Midbrain (tissue), 1 donor: ENCODE measurements at places on chromosomes 3 and 15.

- DNase-seq, result peak; percentile 73
Observed at GRCh38 chr3:170809007-170809974, 60.7 kb downstream of the RPL22L1 start.

- DNase-seq, result no peak
Observed at GRCh38 chr15:33678602-33679001, 289.7 kb upstream of the CHRM5 start.

DNA sequence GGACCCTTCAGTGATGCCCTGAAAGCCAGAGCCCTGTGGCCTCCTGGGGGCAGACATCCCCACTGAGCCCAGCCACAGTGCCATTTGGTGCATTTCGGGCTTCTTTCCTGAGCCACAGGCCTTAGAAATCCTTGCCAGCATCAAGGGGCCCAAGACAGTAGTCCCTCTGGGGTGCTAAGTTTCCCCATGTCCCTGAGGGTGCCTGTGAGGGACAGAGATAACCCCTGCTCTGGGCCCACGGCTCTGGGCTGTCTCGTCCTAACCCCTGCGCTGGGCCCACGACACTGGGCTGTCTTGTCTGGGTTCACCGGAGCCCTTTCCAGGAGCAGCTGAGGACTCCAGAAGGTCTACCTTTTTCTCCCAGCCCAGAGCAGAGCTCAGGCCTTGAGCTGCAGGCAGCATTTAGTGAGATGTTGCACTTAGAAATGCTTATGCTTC is 45.1 kb upstream of the FGD5 start:
- no peak for DNase-seq

- DNase-seq, result no peak
Observed at GRCh38 chr3:105304487-105304886, 62.2 kb upstream of the ALCAM start.

DNA sequence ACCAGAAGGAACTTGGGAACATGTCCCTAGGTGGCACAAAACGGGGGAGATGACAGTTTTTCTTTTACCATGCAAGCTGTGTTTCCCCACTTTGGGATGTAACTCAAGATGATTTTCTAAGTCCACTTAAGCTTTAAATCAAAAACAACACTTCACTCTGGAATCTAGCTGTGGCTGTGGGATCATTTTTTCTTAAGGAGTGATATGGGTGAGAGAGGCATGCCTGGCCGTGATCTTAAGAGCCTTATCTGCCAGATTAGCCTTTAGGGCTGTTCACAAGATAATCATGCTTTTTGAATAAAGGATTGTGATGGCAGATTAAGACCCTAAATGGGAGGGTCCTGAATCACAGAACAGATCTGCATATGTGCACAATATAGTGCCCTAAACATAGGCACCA is 384.8 kb upstream of the SEMA6D start:
- DNase-seq, result no peak

DNA sequence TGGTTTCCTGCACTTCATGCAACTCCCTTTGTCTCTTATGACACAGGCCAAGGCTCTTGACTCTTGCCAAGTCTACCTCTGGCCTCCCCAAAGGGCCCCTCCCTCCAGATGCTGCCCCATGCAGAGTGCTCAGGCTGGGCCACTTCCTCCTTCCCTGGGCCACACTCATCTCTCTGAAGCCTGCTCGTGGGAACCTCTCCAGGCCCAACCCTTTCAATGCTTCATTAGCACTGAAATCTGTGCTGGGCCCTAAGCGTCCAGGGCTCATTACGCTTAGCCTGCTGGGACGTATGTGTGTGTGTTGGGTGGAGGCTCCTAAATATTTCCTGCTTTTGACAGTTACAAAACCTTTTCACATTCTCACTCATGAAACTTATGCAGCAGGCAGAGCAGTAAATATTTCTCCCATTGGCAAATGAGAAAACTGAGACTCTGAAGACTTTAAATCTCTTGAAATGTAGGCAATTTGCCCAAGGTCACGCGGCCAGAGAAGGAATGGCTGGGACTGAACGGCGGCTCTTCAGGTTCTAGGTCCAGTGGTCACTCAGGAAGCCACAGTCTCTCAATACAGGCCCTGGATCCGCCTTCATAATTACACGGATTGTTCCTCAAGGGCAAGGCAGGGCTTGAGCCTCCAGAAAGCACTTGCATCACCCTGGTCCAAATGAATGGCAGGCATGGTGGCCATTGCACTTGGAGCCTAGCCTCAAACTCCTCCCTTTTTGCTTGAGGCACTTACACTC is 241.7 kb upstream of the HES1 start:
- no peak for DNase-seq

- no peak for DNase-seq
Observed at GRCh38 chr15:63870043-63870394, 36.3 kb upstream of the HERC1 start.

GRCh38 chr3:25854635-25855034 is 64.7 kb downstream of the OXSM start:
- no peak for DNase-seq

DNA sequence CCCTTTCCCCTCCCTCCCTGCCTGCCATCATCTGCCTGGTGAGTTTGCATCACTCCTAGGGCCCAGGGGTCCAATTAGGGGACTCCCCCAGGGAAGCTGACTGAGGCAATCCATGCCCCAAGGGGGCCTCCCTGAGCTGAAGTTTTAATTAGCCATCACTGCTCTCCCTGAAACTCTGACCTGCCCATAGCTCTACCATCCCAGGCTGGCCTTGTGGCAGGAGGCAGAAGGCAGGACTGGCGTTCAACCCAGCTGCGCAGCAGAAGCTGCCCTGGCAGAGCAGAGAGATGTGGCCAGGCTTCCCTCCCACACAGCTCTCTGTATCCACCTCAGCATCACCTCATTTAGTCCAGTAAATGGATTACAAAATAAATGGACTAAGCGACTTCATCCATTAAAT is 7.7 kb upstream of the C15orf39 start:
- no peak for DNase-seq

DNA sequence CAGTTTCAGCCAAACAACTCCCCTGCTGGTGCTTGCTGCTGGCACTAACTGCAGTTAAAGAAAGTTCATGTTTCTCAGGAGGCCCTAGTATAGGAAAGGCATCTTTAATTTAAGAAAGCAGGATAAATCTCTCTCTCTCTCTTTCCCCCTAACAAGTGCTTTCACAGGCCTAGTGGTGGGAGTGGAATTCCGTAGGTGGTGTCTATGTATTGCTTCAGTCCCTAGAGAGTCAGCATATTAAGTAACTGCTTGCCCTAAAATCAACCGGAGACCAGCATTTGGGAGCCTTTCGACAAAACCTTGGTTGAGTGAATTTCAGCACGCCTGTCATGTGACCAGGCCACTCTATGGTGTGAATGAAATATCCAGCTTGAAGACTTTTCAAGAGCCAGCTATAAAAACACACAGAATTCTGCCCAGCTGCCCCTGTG is 169.2 kb upstream of the TGFBR2 start:
- DNase-seq, result no peak

GRCh38 chr15:88624971-88625490 is 3.9 kb downstream of the AEN start:
- no peak for DNase-seq

DNA sequence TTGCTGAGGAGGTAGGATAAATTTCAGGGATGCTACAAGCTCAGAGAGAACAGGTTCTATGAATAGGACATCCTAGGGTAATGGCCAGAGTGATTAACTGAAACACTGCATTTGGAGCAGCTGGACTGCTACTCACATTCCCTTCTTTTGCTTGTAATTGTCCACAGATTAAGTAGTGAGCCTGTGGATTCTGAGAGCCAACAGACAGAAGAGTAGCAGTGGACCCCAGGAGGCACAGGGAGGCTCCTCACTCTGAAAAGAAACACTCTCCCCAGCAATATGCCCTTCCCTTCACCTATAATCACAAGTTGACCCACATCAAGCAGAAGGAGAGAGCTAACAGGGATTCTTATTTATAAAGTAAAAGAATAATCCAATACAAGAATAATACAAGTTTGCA is 10.6 kb upstream of the RFX7 start:
- no peak for DNase-seq

DNA sequence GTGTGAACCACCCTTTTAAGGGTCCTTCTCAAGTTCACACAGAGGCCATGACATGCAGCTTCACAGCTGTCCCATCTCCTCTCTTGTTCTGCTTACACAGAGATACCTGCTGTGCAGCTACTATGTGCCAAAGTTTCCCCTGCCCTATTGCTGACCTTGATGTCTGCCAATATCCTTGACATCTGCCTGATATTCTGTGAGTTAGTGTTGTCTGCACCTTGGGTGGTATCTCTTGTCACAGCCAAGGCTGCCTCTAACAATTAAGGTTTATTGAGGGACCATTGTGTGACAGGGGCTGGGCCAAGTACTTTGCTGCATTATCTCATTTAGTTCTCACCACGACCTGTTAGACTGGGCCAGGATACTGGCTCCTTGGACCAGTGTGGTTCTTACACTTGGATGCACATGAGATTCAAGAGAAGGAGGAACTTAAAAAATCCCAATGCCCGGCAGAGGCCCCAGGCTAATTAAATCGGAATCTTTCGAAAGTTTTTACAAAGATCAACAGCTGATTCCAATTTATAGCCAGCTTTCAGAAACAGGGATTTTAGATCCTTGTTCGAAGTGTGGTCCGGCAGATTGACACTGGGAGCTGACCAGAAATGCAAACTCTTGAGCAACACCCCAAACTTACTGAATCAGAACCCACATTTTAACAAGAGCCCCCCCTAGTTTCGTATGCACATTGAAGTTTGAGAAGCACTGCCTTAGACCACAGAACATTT is 178.6 kb downstream of the SATB1 start:
- no peak for DNase-seq

DNA sequence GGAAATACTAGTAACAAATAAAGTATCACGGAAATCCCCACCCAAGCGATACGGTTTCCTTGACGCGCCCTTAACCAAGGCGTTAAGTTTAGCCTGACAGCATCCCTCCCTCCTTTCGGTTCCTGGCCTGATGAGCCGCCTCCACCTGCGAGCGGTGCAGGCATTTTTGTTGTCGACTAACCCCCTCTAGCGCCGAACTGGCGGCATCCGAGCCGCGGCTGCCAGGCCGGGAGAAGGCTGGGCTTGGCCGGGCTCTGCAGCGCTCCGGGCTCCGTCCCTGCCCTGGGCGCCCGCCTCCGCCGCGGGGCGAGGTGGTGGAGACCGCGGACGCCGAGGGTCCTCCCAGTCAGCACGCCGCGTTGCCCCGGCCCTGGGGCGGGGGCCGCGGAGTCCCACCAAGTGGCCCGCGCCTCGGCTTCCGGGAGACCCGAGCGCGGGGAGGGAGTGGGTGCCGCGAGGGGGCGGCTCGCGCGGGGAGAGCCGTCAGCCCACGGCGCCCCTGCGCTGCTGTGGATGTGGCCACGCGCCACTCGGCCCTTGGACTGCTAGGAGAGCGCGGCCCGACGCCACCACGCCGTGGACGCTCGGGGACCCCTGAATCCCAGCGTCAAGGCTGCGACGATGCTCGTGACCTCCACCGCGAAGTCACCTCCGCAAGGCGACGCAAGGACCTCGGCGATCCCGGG is 1.1 kb upstream of the EPHA6 start:
- peak; percentile 59 for DNase-seq

GRCh38 chr3:78023257-78023656 is 983.4 kb downstream of the ROBO2 start:
- DNase-seq, result no peak

- no peak for DNase-seq
Observed at GRCh38 chr15:65264863-65265430, 21.7 kb downstream of the PARP16 start.

DNA sequence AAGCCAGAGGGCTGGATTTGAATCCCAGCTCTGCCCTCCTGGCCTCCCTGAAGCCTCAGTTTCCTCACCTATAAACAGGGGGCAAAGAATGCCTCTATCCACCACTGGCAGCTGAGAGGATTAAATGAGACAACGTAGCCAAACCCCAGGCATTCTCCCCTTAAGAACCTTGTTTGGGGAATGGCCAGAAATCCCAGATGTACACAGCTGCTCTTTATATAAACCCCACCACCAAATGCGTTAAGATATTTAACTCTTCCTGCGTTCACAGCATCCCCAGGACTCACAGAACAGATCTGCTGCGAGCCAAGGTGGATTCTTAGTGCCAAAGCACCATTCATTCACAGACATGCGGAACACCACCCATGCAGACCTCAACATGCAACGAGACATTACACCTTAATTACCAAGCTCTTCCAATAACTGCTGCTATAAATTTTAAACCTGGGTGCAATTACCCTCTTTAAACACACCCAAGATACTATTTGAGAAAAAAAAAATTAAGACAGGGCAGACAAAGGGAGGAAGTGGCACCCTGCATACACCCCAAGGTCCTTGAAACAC is 5.2 kb downstream of the TLE3 start:
- DNase-seq, result no peak
